Large intestine (tissue), 12 donors: ENCODE measurements at places on chromosomes 11 and 22. TPM values are rescaled to one million over a fixed set of nuclear protein-coding genes. Genes with fewer than 3 reads are reported as not detected.

DNA sequence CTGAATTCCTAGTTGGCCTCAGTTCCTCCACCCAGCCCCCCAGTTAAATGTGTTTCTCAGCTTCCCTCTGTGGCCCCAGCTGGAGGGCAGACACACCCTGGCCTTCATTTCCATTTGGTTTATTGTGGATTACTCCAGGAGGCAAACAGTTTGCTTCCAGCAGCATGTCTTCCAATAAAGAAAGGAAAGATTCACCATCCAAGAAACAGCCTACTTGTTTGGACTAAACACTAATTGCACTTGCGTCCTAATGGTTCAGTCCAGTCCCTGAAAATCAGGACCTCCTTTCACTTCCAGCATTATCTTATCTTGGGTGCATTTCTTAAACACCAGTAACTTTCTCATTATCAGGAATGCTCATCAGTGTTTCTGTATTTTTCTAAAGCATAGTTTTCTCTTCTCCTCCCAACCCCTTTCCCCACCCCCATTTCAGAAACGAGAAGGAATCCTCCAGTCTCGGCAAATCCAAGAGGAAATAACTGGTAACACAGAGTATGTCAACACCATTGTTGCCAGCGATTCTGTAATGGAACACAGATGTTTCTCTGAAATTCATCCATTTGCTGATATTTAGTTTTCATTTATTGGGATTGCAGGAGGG, 130.9 kb downstream of the PARVA start:
- no peak overlapping the region for H3K27ac ChIP-seq
- no peak overlapping the region for H3K4me3 ChIP-seq
- peaks cover 26% of the 10 kb centered on the region for H3K36me3 ChIP-seq
- peaks cover 26% of the 10 kb centered on the region for H3K4me1 ChIP-seq

The HEPN1 gene
- not detected for polyA plus RNA-seq

DNA sequence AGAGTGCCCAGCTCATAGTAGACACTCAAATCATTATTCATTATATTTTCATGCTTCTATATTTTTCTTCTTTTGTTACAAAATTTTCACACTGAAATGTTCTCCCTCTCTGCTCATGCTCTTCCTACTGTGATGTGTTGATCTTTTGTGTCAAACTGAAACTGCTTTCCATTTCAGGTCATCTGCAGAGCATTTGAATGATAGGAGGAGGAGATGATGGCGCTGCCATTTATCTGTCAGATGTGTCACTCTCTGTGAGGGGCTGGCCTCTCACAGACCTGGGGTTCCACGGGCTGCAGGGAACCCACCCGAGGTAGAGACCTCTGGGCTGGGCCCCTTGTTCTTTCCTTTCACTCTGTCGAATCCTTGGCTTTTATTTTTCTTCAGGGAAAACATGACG, 41.1 kb downstream of the OR10A6 start:
- no peaks in the 10 kb centered on the region for H3K36me3 ChIP-seq
- H3K27ac ChIP-seq: no peak overlapping the region
- H3K4me1 ChIP-seq: peaks cover 15% of the 10 kb centered on the region
- peaks cover 9% of the 10 kb centered on the region for H3K27me3 ChIP-seq
- no peak for DNase-seq
- no peak overlapping the region for H3K4me3 ChIP-seq

The IFITM10 gene
- polyA plus RNA-seq: 0.67 TPM

DNA sequence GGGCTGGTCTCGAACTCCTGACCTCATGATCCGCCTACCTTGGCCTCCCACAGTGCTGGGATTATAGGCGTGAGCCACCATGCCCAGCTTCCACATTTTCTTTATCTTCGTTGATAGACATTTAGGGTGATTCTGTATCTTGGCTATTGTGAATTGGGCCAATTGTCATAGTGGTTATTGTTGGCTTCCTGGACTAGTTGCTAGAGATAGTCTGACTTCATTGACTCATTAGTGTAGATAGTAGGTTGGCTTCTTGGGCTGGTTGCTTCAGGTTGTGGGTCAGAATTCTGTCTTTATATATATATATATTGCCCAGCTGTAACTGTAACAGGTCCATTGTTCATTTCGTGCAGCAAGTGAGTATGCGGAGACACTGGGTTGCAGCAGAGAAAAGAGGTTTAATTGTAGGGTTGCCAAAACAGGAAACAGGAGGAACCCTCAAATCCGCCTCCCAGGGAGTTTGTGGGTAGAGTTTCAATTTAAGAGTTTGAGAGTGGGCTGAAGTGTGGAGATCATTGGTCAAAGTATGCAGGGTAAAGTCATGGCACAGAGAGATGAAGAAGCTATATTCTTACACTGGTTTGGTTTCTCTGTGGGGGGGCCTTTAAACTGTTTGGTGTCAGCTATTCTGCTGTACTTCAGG, 22.0 kb downstream of the ATG13 start:
- H3K4me3 ChIP-seq: no peak overlapping the region
- no peaks in the 10 kb centered on the region for H3K27me3 ChIP-seq
- peaks cover 14% of the 10 kb centered on the region for H3K4me1 ChIP-seq
- DNase-seq: no peak

The SEC14L3 gene
- 0.06 TPM for polyA plus RNA-seq

- no peak for DNase-seq
- H3K27ac ChIP-seq: no peak overlapping the region
- H3K36me3 ChIP-seq: no peaks in the 10 kb centered on the region
- no peaks in the 10 kb centered on the region for H3K4me1 ChIP-seq
- H3K27me3 ChIP-seq: no peaks in the 10 kb centered on the region
- no peak overlapping the region for H3K4me3 ChIP-seq
Observed at GRCh38 chr22:48536541-48537342, 1290.9 kb downstream of the BRD1 start.

The PRG3 gene
- 0.07 TPM for polyA plus RNA-seq

The AGBL2 gene
- 10.6 TPM for polyA plus RNA-seq

- no peaks in the 10 kb centered on the region for H3K27me3 ChIP-seq
- no peaks in the 10 kb centered on the region for H3K36me3 ChIP-seq
- DNase-seq: no peak
- peaks cover 41% of the 10 kb centered on the region for H3K4me1 ChIP-seq
Observed at GRCh38 chr22:23219822-23220484, 39.6 kb downstream of the BCR start.

GRCh38 chr11:76512851-76513653, 68.2 kb downstream of the EMSY start:
- no peak overlapping the region for H3K27ac ChIP-seq
- H3K27me3 ChIP-seq: no peaks in the 10 kb centered on the region
- H3K4me1 ChIP-seq: no peaks in the 10 kb centered on the region

The DSCAML1 gene
- polyA plus RNA-seq: 1.6 TPM

DNA sequence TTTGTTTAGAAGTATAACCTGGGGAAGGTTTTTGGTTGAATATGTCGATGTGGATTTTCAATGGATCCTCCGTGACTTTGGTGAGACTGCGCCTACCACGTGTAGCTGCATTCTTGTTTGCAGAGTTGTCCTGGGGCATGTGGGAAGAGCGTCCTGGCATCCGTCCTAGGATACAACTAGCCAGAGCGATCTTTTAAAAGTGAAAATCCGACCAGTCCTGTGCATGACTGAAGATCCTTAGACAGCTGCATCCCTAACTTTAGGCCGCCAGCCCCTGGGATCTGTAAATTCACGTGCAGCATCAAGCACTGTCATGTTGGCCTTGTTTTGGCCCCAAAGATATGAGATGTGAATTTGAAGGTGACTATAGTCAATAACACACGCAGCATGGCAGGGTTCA, 22.4 kb upstream of the THY1 start:
- H3K27me3 ChIP-seq: no peaks in the 10 kb centered on the region
- DNase-seq: no peak
- H3K4me3 ChIP-seq: no peak overlapping the region
- H3K36me3 ChIP-seq: no peaks in the 10 kb centered on the region
- H3K27ac ChIP-seq: no peak overlapping the region

The CECR2 gene
- polyA plus RNA-seq: 1.7 TPM

The APOBEC3C gene
- polyA plus RNA-seq: 13.9 TPM

- no peak overlapping the region for H3K4me3 ChIP-seq
- H3K27me3 ChIP-seq: no peaks in the 10 kb centered on the region
- peaks cover 25% of the 10 kb centered on the region for H3K4me1 ChIP-seq
Observed at GRCh38 chr11:130814440-130815096, 101.7 kb downstream of the SNX19 start.

DNA sequence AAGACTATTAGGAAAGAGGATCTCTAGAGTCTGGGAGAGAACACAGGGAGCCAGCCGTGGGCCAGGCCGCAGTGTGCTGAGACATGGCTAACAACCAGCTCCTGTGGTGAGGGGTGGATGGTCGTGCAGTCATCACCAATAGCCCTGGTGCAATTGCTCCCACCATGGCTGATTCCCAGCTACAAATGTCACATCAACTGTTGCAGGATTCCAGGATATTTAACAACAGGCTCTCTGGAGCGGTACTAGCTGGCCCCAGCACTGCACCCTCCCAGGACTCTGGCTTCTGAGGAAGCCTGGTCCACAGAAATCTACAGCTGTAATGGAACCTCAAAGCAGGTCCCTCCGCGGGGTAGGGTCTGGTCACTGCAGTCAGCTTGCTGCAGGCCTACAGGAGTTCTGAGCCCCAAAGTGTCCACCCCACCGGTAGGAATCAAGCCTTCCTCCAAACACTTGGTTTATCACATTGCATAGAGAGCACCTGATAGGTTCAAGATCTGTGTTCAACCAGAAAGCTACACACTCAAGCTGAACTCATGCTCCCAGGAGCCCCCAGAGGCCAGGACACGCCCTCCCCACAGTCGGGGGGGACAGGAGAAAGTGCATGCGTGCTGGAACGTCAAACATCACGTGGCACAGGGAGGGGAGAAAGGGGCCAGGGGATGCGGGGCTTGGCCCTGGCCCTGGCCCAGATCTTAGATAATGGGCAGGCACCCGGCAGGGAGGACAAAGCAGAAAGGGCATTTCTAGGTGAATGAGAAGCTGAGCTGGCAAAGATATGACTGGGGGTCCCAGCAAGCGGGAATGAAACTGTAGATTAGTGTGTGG, 609.0 kb downstream of the TBC1D22A start:
- no peak overlapping the region for H3K27ac ChIP-seq
- no peaks in the 10 kb centered on the region for H3K27me3 ChIP-seq
- no peak for DNase-seq
- H3K36me3 ChIP-seq: no peaks in the 10 kb centered on the region

DNA sequence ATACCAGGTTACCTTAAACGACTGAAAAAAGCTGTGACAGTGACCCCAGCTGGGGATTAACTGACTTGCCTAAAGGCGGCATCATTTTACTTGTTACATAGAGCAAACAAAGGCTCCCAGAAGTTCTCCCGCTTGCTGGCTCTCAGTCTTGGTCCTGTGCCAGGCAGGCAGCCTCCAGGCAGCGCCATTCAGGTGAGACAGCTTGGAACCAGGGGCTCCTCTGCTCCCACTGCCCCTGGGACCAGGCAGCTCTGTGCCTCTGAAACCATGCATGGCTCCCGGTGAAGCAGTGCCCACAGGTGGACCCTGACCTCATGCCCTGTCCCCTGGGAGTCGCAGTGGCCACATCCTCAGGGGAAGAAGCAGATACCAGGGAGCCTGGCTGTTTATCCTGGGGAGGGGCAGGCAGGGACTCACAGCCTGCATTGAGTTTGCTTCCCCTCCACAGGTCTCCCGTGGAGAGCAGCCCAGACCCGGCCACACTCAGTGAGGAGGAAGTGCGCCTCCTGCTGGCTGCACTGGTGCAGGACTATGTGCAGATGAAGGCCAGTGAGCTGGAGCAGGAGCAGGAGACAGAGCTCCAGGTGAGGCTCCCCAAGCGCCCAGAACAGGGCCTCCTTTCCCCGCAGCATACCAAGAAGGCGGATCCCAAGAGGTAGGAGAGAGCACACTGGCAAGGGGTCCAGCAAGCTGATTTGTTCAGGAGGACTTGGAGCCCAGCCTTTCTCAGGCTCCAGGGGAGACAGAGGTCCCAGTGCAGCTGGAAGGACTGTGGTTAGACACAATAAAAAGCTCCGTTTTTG, 15.6 kb upstream of the CYP2R1 start:
- DNase-seq: peak; percentile 22
- peaks cover 2% of the 10 kb centered on the region for H3K27me3 ChIP-seq
- H3K4me3 ChIP-seq: no peak overlapping the region

DNA sequence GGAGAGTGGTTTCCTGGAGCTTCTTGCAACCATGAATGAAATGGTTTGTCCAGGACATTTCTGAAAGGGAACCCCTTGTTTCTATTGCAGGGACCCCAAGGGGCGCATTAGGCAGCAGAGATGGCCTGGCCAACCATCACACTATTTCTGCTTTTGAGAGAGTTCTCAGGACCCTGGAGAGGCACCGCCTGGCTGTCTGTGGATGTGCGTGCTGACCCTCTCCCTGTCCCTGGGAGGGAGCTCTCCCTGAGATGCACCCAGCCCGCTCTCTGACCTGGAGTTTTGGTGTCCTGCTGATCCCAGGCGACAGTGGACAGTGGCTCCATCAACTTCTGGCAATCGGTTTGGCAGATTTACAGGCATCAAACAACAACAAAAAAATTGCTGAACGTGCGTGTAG, 80.3 kb upstream of the SLC22A12 start:
- no peak overlapping the region for H3K4me3 ChIP-seq
- H3K4me1 ChIP-seq: no peaks in the 10 kb centered on the region
- H3K36me3 ChIP-seq: no peaks in the 10 kb centered on the region
- no peak for DNase-seq
